ENCODE measurements at places on chromosomes 12 and 14. TPM values are rescaled to one million over a fixed set of nuclear protein-coding genes. Genes with fewer than 3 reads are reported as not detected.

Gene MYH6
- total RNA-seq = not detected

Gene ZNF605
- total RNA-seq = 4.7 TPM

Gene ANHX
- not detected for total RNA-seq

DNA sequence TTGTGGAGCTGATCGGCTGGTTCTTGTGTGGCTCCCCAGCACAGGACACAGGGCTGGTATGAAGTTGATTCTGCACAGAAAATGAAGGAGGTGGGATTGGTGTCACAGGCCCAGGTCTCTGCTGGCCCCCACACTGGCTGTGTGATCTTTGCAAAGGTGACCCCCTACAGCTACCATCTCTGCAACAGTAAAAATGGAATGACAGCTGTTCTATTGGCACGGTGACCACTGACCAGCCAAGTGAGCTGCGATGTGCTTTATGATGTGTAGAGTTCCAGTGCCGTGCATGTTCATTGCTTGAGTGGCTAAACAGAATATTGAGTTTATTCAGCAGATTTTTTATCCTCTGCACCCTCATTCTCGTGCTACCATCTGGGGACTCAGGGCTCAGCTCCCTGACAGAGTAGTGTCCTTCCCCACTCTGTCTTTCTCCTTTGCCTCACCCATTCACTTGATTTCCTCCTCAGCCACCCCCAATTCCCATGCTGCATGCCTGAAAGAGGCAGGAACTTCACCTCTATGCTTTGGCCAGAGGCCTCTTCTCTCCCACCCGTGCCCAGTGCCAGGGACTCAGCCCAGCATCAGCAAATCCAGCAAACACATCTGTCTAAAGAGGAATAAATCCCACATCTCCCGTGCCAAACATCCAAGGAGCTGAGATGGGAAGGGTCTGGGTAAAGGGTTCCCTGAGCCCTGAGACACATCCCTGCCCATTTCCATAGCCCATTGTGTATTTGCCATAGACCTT lies 21.2 kb downstream of the C14orf132 start:
- no peak for DNase-seq

DNA sequence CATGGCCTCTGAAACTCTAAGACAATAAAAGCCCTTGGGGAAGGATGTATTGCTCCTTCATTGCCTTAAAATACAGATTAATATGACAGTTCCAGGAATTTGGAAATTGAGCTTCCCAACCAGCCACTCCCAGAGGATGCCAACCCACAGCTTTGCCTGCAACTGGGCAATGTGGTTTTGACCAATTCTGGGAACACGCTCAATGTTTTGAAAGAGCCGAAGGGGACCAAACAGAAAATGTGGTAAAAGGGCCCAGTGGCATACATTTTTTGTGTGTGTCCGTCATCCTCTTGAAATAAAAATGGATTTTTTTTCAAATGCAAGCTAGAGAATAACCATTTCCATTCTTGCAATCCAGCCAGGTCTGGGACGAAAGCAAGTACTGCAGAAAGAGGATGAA lies 88.3 kb upstream of the PLEKHG7 start:
- DNase-seq = no peak

DNA sequence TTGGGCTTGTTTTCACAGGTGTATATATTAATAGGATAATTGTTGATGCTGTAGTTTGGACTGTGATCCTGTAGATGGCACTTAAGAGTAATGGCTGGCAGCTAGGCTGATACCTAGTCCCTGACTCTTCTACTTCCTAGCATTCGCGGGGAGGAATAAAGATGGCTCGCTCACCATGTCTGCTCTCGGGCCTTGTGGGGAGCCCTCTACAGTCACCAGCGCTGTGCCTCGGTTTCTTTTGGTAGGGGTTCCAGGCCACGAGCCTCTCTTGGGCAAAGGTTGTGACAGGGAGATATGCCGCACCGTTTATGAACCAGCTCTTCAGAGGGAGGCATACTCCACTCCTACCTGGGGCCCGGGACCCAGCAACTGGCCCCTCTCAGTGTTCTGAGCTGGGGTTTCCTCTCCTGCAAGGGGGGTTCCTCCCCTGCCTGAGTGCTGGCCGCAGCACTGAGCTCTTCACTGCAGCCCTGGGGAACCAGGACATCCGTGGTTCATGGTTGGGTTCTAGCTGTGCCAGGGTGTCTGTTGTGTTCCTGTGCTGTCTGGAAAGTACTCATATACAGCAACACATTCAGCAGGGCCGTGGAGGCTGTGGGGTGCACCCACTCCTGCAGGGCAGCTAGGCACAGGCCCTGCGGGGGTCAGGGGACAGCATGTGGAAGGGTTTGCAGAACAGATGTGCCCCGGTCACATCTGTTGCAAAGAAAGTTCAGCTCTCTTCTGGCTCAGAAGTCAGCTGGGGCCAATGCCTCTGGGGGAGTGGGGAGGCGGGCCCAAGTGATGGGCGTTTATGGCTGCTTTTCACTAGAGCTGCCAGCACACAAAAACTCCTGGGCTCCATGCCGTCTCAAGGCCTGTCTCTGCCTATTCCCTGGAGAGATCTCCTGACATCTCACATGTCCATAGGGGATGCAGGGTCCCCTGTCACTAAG lies 147.9 kb downstream of the PPFIA2 start:
- no peak for DNase-seq

DNA sequence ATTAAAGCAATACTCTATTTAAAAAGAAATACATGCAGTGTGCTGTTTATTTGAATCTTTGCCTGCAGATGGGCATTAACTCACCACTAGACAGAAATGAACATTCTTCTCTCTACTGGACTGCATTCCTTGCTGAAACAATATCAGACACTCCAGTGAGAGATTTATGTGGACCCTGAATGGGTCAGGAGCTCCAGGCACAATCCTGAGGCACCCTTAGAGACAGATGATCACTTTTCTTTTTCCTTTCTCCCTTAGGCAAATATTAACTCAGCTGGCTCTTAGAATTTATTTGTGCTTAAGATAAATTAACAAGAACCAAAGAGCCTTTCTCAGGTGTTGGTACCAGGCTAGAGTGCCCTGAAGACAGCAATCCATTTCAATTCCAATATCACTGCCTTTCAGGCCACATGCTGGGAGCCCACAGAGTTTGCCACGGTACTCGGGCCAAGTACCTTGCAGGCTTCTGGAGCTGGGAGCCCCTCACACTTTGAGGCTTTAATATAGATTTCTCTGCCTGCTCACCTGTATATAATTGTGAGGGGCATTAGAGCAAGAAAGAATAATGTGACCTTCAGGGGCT lies 173.0 kb downstream of the EMP1 start:
- DNase-seq = no peak

DNA sequence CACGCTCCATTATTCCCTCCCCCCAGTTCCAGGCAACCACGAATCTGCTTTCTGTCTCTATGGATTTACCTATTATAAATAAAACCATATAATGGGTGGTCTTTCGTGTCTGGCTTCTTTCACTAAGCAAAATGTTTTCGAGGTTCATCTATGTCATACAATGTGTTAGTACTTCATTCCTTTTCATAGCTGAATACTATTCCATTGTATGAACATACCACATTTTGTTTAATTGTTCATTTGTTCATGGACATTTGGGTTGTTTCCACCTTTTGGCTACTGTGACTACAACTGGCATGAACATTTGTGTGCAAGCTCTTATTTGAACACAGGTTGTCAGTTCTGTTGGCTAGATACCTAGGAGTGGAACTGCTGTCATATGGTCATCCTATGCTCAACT lies 12.9 kb upstream of the PAPOLA start:
- no peak for DNase-seq

DNA sequence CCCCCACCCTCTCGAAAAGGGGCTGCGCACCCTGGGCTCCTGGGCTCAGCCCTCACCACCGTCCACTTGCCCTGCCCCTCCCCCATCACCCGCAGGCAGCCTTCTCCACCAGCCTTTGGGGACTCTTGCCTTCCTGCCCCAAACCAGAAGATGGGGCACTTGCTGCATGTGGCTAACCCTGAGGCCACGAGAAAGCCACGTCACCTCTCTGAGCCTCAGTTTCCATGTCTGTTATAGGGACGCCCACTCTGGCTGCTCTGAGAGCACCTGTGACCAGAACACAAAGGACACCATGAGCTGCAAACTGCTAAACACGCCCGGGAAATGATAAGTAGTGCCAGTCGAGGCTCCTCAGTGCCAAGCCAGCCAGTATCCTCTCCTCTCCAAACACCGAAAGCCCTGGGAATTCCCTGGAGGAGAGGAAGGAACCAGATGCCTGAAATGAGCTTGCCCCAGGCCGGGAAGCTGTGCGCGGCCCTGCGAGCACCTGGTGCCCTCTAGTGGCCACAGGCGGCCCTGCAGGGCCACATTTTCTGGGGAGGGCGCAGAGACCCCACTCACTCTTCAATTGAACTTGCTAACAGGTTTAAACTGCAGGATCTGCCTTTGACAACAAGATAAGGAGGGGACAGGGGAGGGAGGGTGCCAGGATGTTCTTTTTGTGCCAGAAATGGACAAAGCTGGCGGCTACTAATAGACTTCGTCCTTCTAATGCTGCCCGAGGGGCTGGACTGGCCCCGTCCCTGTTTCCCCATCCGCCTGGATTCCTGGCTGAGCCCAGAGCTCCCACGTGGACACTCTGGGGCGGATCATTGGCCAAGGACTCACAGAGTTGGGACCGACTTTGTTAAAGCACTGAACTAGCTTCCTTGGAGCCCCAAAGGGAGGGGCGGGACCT lies 10.2 kb upstream of the SERPINA9 start:
- DNase-seq = no peak

GRCh38 chr12:50647031-50647430 lies 116.9 kb upstream of the ATF1 start:
- no peak for DNase-seq

GRCh38 chr14:48331421-48331820 lies 656.0 kb upstream of the MDGA2 start:
- DNase-seq = no peak

GRCh38 chr12:93593843-93594242 lies 21.4 kb downstream of the SOCS2 start:
- no peak for DNase-seq

- DNase-seq = no peak
Measured at GRCh38 chr12:52038447-52038846, 12.8 kb upstream of the NR4A1 start.

DNA sequence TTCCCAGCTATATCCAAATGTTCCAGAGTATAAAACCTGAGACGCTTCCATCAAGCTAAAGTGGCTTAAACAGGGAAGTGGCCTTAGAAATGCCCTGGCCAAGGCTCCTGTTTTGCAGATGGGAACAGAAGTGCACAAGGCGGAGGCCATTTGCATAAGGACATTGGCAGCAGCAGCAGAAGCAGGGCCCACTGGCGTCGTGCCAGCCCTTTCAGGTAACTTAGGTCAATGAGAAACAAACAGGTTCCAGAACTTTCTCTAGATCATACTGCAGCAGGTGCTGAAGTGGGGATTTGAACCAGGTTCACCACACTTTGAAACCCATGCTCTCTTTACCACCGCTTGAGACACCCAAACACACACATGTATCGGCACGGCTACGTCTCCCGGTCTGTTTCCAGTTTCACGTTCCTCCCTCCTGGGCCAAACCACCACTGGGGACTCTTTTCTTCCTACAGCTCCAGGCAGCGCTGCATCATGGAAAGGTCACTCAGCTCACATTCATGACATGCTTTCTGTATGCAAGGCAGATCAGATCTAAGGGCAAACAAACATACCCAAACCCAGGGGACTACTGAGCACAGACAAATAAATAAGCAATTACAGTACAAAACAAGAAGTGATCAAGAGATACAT lies 46.0 kb upstream of the PLEKHG6 start:
- DNase-seq = no peak

GRCh38 chr12:62689042-62689839 lies 222.6 kb downstream of the MON2 start:
- DNase-seq = no peak

GRCh38 chr14:77296906-77297305 lies 23.8 kb downstream of the POMT2 start:
- DNase-seq = no peak

DNA sequence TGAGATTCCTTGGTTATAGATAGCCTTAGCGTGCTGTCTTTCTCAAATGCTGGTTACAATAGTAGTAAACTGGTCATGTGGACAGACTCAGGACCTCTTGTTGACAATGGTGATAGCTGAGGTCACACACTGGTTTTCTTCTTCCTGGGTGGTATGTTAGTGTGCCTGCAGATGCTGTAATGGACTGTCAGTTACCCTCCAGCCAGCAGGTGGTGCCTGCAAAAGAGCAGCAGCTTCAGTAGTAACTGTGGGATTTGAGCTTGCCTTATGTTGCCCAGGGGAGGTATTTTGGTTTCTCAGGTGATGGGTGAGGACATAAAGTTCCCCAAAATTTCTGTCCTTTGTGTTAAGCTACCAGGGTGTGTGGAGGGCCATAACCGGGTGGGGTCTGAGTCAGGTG lies 33.7 kb upstream of the SCAF11 start:
- no peak for DNase-seq

GRCh38 chr12:67355428-67356379 lies 86.5 kb downstream of the CAND1 start:
- no peak for DNase-seq

DNA sequence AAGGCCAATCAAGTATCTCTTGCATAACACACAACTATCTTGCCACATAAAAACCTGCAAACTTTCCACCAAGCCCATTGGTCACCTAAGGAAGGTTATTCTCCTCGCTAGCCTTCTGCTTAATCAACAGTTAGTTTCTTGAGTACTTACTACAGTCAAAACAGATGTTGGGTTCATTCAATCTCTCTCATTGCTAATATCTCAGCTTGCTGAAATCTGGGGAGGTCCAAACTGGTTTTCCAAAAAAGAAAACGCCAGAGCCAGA lies 74.6 kb downstream of the TTC7B start:
- no peak for DNase-seq

DNA sequence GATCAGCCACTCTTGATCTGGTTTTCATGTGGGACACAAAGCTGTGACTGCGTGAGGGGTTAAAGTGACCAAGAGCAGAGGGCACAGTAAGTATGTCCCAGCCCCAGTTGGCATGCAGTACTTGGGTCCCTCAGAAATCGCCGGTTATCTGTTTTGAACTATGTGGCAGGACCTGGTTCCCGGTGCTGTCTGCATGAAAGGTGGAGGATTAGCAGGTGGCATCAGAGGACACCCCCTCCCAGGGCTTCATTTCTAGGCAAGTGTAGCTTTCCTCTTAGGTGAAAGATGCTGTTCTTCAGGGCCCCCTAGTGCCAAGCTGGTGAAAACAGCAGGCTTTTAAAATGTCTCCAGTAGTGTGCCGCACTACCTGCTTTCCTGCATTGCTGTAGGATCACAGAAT lies 57.1 kb downstream of the ATG14 start:
- no peak for DNase-seq

DNA sequence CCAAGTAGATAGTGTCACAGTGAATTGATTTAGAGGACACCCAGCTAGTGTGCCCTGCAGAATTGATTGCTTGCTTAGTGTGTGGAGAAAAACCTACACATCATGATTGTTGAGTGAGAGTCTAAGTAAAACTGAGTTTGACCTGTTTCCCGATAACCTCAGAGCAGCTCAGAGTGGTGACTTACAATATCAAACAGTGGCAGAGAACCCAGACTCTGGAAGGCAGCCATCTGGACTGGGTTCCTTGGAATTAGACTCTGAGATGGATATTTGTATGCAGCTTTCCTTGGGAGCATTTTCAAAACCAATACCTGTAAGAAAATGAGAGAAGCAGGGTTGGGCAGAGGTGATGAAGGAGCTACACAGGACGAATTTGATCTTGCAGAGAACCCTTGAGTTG lies 109.8 kb downstream of the IPO8 start:
- DNase-seq = no peak

Data from omental fat pad (tissue), 4 donors.